ENCODE measurements at places on chromosomes 16 and 17.

- peak; percentile 66 for DNase-seq
These were observed 19.7 kb downstream of the CYB5B start for GRCh38 chr16:69443927-69444631.

DNA sequence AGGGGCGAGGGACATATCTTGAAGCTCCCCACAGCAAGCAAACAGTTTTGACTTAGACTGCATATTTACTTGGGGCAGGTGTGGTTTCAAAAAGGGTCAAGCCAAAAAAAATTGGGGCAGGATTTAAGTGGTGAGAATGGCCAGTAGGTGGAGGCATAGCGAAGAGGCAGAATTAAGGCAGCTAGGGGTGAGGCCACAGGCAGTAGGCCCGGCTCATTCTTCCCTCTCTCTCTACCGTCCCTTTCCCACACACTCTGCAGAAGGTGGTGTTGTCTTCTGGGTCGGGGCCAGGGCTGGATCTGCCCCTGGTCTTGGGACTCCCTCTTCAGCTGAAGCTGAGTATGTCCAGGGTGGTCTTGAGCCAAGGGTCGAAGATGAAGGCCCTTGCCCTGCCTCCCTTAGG is 2.6 kb downstream of the SHBG start:
- peak; percentile 65 for DNase-seq

- peak; percentile 96 for DNase-seq
These were observed 134.2 kb downstream of the MGAT5B start for GRCh38 chr17:77002103-77003045.

DNA sequence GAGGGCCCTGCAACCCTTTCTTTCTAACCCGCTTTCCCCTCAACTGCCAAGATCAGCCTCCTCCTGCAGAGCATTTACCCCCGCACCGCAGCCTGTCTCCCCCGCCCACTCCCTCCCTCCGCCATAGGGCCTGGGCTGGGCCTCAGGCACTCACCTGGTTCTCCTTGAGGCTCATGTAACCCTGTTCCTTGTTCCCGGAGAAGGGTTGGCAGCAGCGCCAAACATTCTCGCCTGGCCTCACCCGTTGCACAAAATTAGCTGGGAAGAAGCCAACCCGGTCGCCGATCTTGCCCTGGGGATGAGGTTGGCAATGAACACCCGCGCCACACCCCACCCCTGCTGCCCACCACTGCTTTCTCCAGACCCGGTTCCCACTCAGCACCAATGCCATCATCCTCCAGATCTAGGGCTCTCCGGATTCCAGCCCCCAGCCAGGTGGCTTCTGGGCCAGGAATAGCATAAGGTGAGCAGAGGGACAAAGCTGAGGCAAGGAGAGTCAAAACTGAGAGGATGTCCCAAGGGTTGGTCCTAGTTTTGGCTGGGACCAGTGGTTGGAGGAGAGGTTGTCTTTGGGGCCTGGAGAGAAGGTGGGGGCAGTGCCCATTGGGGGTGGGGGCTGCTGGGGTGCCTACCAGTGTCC is 12.8 kb downstream of the STAC2 start:
- no peak for DNase-seq

GRCh38 chr17:83153681-83154310 is 74.4 kb downstream of the METRNL start:
- no peak for DNase-seq

GRCh38 chr17:67157732-67158639 is 87.0 kb downstream of the HELZ start:
- DNase-seq = peak; percentile 54

DNA sequence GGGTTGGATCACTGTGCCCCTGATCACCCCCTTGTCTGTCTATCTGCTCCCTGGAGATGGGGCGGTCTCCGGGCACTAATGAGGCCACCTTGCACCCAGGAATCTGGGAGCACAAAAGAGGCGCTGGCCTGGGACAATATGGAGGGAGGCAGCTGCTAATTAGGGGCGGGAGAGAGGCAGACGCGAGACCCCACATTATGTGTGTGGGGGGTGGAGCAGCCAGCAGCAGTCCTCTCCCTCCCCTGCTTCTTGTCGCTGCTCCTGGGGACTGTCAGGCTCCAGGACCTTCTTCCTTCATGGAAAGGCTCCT is 324 bp upstream of the HCRT start:
- DNase-seq = no peak

DNA sequence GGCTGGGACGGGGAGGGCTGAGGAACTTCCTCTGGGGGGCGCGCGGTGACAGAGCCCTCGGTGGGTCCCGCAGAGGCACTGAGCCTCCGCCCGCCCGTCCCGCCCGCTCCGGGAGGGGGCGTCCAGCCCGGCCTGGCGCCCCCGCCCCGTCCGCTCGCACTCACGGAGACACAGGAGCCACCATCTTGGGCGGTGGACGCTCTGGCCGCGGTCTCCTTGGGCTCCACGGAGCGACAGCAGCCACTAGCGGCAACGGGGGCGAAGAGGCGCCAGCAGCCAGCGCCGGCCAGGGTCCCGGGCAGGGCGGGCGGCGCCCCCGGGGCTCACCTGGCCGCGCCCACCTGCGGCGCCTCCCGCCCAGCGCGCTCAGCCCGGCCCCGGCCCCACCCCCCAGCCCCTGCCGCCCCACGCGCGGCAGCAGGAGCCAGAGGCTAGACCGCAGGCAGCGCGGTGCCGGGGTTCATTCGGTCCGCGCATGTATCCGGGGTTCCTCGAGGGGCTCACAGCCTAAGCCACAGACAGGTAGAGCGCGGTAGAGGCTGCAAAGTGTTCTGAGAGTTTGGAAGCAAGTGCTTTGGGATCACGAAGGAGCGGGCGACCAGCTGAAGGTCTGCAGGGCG is at the start of gene C17orf113:
TSS of gene C17orf113 (minus strand) at position 209 of the 620 bp plus-strand sequence. CDS start 7,225 bp downstream, outside the sequence.
- peak; percentile 51 for DNase-seq

DNA sequence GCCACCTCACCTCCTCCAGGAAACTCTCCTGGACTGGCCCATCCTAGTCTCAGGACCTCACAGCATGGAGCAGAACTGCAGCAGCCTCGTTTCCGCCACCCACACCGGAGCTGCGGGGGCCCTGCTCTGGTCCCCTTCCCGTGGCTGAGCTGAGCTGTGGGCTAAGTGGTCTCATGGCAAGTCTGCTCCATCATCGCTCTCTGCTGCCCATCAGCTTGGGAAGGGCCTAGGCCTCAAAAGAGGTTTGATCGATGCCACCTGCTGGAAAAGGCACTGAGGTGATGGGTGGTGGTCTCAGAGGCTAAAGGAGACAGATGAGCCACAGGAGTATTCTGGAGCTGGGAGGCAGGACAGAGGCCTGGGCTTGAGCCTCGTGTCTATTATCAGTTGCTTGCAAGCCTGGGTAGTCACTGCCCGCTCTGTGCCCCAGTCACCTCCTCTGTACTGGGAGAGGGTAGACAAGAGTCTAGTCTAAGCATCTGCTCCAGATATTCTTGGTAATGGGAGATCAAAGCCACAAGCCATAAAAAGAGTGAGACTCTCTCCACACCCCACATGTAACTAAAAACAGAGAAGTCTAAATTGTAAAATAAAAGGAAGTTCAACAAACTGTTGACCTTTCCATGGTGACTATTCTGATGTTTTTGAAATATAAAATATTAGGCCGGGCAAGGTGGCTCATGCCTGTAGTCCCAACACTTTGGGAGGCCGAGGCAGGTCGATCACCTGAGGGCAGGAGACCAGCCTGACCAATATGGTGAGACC is 1.6 kb downstream of the ITGAE start:
- DNase-seq = no peak

- peak; percentile 8 for DNase-seq
These were observed 12.9 kb downstream of the SYCE1L start for GRCh38 chr16:77211880-77212740.

- no peak for DNase-seq
These were observed 34.8 kb upstream of the PEMT start for GRCh38 chr17:17626151-17626805.

DNA sequence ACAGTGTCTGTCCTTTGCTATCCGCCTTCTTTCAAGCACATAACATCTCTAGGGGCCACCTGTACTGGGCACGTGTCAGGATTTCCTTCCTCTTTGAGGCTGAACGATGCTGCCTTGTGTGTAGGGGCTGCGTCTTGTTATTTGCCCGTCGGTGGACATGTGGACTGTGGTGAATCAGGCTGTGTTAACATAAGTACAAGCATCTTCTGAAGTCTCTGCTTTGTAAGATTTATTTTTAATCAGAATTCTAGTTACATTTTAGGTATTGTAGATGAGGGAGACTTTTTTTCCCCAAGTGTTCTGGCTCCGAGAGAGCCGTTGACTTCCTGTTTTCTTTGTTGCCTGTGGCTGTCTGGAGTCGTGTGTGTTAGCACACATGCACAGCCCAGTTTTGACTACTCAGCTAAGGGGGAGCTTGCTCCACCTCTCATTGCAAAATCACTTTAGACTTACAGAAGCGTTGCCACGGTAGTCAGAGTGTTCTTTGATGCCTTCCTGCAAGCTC is 26.1 kb downstream of the SPG7 start:
- no peak for DNase-seq

DNA sequence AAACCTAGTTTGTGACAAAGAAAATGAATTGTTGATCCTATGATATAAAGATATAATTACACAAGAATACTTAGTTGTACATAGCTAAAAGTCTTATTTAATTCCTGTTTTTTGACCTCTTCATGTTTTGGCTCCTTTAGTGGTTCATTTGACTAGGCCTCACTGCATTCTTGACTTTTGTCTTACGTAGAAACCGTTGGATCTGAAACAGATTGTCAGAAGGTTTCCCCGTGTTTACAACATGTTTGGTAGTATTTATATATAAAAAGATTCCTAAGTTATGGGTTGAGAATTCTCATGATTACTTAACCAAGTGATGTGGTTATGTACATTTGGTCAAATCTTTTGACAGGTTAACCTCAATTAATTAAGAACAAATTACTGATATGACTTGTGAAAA is 162.8 kb downstream of the BCAS3 start:
- DNase-seq = no peak

- peak; percentile 70 for DNase-seq
These were observed 20.4 kb upstream of the CDYL2 start for GRCh38 chr16:80824623-80825364.

- DNase-seq = no peak
These were observed 2.1 kb downstream of the TXNDC11 start for GRCh38 chr16:11740567-11740966.

DNA sequence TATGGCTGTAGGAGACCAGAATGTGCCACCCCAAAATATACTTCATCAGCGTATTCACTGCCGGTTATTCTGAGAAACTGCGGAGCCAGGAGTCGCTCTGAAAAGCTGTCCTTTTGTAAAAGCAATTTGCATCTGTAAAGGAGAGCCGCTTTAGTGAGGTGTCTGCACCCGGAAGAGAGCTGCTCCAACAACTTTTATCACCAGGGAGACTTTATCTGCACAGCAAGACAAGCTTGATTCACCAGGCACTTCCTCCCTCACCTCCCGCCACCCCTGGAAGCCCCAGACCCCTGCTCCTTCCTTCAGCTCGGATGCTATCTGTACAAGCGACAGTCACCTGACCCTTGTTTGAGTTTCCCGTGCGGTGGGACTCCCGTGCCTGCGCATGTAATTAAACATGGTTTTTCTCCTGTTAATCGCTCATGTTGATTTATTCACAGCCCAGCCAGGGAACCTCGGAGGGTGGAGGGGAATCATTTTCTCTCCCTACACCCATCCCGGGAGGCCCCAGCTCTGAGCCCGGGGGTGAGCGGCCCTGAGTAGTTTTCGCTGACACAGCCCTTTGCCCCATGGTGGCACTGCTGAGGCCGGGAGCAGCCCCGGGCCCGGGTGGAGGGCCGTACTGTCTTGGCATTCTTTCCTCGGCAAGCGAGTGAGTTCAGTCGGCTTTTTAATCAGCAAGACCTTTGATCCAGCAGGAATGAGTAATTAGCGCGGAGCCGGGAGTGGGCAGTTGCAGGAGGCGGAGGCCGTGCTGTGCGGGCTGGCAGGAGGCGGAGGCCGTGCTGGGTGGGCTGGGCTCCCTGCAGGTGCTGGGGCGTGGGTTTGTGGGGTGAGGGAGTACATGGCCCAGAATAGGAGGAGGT is 222.7 kb upstream of the CIBAR2 start:
- DNase-seq = no peak

- DNase-seq = no peak
These were observed 124.3 kb downstream of the BRIP1 start for GRCh38 chr17:61739002-61739401.

DNA sequence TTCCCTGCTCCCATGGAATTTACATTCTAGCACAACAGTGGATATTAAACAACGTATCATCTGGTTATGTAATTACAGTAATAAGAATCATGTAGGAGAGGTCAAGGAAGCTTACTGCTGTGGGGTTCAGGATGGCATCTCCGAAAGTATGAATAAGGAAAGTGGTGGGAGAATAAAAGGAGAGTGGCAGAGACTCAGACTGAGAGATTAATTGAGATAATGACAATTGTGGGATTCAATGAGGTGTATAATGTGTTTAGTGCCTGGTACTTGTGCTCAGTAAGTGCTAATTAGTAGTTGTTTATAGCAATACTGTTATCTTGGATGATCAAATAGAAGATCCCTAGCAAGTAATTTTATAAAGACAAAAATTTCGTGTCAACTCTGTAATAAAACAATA is 45.3 kb downstream of the NF1 start:
- DNase-seq = no peak

DNA sequence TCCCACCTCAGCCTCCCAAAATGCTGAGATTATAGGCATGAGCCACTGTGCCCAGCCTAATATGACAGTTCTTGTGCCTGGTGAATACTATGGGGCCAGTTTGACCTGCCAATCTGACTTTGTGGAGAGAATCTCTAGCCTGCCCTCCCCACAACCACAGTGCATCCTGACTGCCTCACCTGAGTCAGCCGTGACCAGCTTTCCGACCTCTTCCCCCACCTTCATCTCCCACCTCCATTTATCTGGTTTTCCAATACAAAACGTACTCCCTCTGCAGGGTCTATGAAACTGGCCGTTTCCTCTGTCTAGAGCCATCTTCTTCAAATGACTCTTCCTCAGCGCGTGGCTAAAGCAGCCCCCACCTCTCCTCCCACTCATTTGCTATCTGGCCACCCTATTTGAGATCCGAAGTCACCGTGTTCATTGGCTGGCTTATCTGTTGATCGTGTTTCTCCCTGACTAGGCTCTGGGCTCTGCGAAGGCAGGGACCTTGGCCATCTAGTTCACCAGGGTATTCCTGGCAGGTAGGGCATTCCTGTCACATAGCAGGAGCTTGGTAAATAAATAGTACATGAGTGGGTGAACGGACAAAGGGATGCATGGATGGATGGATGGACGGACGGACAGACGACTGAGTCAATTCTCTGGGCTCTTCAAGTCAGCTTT is 22.3 kb upstream of the PLLP start:
- DNase-seq = no peak
